ENCODE measurements at places on chromosomes 13 and 19.

DNA sequence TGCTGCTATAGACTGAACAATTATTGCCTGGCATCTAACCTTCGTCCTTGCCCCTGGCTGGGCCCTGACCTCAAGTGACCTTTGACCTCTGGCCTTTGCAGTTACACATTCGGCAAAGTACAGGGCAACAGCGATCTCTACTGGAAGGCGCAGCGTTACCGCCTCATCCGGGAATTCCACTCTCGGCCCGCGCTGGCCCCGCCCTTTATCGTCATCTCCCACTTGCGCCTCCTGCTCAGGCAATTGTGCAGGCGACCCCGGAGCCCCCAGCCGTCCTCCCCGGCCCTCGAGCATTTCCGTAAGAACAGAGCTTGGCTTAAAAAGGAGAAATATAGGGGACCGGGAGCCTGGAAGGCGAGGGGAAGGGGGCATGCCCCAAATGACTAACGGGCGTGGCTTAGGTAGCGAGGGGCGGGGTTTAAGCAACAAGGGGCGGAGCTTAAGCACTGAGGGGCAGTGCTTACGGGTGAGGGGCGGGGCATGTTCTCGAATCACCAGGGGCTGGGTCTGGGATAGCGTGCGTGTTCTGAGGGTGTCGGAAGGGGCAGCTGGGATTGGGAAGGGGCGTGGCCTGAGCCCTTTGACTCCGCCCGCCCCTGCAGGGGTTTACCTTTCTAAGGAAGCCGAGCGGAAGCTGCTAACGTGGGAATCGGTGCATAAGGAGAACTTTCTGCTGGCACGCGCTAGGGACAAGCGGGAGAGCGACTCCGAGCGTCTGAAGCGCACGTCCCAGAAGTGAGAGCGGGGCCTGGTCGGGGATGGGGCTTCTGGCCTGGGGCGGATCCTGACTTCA is 52.7 kb downstream of the TRPM4 start:
- H3K4me3 ChIP-seq: no peak overlapping the region
- no peak for DNase-seq
- H3K36me3 ChIP-seq: peaks cover 18% of the 10 kb centered on the region
- H3K4me1 ChIP-seq: no peaks in the 10 kb centered on the region
- no peaks in the 10 kb centered on the region for H3K27me3 ChIP-seq

GRCh38 chr13:40469581-40470310 is 196.7 kb downstream of the FOXO1 start:
- no peaks in the 10 kb centered on the region for H3K36me3 ChIP-seq
- no peak for DNase-seq
- no peak overlapping the region for H3K27ac ChIP-seq
- H3K4me1 ChIP-seq: peaks cover 4% of the 10 kb centered on the region

DNA sequence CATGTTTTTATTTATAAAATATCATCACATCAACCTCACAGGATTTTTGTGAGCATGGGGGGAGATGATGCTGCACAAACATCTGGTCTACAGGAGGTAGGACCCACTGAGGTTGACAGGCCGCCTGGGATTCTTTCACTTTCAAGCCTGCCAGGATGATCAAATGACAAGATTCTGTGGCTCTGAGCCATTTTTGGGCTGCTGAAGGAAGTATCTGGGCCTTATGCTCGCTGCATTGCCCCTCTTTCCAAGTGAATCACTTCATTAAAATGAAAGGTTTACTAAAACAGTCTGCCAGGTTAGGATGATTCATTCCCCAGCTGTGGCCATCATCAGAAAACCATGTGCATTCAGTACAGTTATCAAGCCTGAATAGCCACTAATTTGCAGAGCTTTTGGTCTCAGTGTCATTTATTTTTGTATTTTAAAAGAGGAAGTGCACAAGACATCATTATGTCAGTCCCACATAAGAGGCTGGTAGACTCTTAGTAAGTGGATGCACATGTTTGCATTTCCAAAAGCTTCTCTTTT is 34.4 kb downstream of the STARD13 start:
- no peaks in the 10 kb centered on the region for H3K27me3 ChIP-seq
- H3K36me3 ChIP-seq: peaks cover 22% of the 10 kb centered on the region
- peak; percentile 67 for DNase-seq
- no peak overlapping the region for H3K4me3 ChIP-seq
- H3K4me1 ChIP-seq: peaks cover 41% of the 10 kb centered on the region
- H3K27ac ChIP-seq: peak overlapping the region; percentile 97

DNA sequence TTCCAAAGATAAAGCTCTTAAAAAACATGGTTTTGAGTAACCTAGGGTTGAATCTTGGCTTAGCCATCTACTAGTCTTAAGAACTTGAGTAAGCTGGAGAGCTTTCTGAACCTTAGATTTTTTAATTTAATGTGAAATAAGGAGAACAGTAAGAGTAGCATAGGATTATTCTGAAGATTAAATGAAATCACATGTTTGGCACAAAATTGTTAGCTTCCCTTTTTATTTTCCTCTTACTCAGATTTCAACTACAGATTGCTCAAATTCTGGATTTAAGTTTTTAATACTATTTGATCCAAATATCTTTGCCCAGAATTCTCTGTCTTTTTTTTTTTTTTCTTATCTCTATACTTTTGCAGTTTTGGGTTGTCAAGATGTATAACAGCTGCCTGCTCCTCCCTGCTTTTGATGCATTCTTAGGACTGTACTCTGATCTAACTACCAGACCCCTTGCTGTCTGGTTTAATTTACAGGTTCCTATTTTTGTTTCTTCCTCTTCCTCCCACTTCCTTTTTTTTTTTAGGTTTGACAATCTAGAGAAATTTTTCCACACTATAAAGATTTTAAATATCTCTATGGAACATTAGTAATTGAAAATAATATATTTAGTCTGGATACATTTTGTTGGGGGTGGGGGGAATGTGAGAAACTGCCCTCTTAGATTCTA is 12.3 kb downstream of the POMP start:
- H3K36me3 ChIP-seq: peaks cover 90% of the 10 kb centered on the region
- H3K27ac ChIP-seq: no peak overlapping the region
- H3K27me3 ChIP-seq: no peaks in the 10 kb centered on the region

DNA sequence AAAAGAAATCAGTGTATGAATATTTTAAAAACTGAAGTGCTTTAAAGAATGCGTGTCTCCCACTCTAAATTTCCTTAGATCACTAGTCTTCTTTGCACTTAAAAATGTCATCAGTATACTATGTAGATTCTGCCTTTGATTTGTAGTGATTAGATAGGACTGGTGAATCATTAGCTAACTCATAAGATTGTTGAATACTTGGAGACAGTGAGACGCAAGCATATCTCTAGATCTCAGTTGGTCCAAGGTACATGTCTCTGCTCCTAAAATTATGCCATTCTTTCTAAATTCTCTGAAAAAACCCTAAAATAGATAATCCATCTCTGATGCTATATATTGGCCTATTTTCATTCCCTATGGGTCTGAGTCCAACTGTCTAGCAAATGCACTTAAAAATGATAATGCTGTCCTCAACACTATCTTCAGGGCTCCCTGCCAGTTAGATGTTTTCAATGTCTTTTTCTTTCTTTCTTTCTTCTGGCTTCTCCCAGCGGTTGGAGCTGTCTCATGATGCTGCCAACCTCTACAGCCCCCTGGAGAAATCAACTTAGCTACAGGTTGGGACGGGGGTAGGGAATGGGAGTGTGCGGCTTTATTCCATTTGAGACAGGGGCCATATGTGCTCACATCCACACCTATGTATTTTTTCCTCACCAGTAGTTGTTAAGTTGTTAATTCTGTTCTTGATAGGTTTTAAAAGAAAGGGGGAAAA is 301.0 kb downstream of the NDFIP2 start:
- H3K36me3 ChIP-seq: no peaks in the 10 kb centered on the region
- H3K4me1 ChIP-seq: peaks cover 5% of the 10 kb centered on the region
- no peak for DNase-seq
- no peak overlapping the region for H3K4me3 ChIP-seq

GRCh38 chr19:14150770-14151661 is 14.6 kb upstream of the ASF1B start:
- H3K4me3 ChIP-seq: no peak overlapping the region
- no peak overlapping the region for H3K27ac ChIP-seq
- no peaks in the 10 kb centered on the region for H3K27me3 ChIP-seq
- no peak for DNase-seq
- H3K4me1 ChIP-seq: no peaks in the 10 kb centered on the region

DNA sequence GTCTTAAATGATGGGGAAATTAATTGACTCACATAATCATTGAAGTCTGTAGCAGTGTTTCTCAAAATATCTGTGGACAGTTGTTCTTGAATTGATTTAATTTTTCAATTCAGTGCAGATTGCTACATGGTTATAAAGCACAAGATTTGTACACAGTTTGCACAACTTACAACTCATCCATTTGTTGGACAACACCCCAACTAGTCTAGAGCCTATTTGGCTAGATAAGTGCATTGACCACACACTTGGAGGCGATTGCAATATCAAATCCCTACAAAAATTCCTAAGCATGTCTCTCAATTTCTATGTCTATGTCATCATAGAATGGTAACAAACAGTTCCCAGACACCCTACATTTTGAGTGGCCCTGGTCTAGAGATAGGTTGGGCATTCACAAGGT is 48.0 kb upstream of the IPO5 start:
- no peak overlapping the region for H3K4me3 ChIP-seq
- no peak for DNase-seq
- no peaks in the 10 kb centered on the region for H3K36me3 ChIP-seq
- H3K27ac ChIP-seq: no peak overlapping the region
- H3K27me3 ChIP-seq: no peaks in the 10 kb centered on the region

GRCh38 chr13:74450525-74450845 is 316.3 kb upstream of the KLF12 start:
- no peak for DNase-seq
- H3K4me1 ChIP-seq: peaks cover 31% of the 10 kb centered on the region
- H3K36me3 ChIP-seq: no peaks in the 10 kb centered on the region
- H3K4me3 ChIP-seq: no peak overlapping the region
- H3K27ac ChIP-seq: peak overlapping the region; percentile 53

DNA sequence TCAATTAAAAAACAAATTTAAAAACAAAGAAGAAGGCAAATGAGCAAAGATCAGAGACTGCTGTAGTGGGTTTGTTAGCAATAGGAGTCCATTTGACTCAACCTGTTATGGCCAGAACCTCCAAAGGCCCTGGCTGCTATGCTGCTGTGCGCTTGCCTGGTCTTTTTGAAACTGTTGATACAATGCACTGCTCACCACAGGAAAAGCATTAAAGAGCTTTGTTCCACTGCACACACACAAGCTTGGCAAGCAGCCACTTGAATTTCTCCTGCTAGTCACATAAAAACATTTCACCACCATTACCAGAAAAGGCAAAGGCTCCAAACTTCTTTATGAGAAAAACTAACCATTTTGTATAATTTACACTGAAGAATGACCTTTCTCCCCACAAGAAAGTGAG is 132.2 kb downstream of the FREM2 start:
- no peaks in the 10 kb centered on the region for H3K36me3 ChIP-seq
- no peaks in the 10 kb centered on the region for H3K27me3 ChIP-seq
- DNase-seq: no peak
- H3K27ac ChIP-seq: no peak overlapping the region
- no peak overlapping the region for H3K4me3 ChIP-seq
- no peaks in the 10 kb centered on the region for H3K4me1 ChIP-seq
